ENCODE measurements at places on chromosomes 7 and 10. TPM values are rescaled to one million over a fixed set of nuclear protein-coding genes. Genes with fewer than 3 reads are reported as not detected.

JAZF1 gene
- total RNA-seq: 1.8 TPM

GRM8 gene
- total RNA-seq: 2.5 TPM

GRCh38 chr7:113730309-113730955 lies 188.4 kb downstream of the PPP1R3A start:
- no peak for DNase-seq

DNA sequence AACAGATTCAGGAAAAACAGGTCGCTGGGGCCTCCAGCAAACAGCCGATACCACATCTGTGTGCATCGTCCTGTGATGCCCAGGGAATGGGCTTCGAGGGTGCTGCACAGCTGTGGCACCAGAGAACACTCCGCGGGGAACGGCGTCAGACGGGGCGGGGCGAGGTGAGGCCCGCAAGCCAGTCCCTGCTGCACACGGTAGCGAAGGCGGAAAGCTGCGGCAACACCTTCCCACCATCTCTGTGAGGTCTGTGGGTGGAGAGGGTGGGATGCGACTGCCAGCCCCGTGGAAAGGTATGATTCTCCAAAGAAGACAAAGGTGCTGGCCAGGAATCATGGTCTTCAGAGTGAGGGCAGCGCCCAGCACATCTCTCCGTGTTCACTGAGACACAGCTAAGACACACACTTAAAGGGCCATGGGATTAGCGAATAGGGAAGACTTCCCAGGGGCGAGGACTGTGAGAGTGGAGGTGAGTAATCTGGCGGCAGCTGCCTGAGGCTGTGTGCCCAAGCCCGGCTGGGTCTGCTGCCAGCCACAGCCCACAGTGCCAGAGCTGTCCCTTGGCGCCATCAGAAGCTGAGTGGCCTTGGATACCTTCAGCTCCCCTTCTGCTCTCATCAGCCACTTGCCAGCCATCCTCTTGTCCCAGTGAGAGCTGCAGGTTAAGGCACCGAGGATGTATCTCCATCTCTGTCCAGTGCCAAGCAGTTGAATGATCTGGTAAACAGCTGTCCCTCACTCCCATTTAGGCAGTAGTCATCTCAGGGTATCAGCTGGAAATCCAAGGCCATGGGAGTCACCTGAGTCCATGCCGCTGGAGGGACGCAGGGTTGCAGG lies 17.6 kb downstream of the PRKAG2 start:
- DNase-seq: no peak

Measured in colonic mucosa (tissue), 4 donors.